ENCODE measurements at places on chromosomes 5 and 9. TPM values are rescaled to one million over a fixed set of nuclear protein-coding genes. Genes with fewer than 3 reads are reported as not detected.

GRCh38 chr5:118551716-118552115 lies 436.6 kb downstream of the DTWD2 start:
- no peak for DNase-seq

GRCh38 chr5:144457160-144457559 lies 286.5 kb downstream of the KCTD16 start:
- no peak for DNase-seq

SPOCK1 gene
- total RNA-seq = 8.4 TPM

DNA sequence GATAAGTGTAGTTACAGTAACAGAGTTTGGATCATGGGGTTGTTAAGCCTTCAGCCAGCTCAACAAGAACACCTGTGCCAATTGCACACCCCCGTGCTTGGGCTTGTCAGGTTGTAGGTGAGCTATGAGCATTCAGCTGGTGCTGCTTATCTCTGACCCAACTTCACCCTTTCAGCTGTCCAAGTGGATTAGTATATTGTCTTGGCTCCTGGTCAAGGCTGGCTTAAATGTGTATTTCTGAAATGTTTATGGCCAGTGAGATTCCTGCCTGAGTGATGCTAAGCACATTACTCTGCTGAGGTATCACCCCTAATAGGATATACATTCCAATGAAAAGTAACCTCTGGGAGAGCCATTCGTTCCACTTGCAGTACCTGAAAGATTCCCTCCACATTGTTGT lies 44.2 kb upstream of the LMNB1 start:
- DNase-seq = no peak

DNA sequence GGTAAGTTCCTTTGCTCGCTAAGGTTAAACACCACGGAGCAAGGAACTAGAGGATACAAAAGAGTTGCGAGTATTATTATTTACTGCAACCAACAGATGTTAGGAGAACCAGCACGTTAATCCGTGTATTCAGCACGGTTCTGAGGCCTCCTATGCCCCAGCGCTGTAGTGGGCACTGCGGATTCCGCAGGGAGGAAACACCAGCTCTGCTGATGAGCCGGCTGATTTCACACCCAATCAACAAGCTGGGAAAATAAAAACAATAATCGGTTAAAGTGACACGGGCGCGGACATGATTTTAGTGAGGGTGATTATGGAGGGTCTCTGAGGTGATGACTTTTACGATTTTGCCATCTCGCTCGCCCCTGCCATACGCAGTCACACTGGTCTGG lies 702 bp upstream of the PRELID2 start:
- DNase-seq = no peak

TRIP13 gene
- 1.0 TPM for total RNA-seq

DNA sequence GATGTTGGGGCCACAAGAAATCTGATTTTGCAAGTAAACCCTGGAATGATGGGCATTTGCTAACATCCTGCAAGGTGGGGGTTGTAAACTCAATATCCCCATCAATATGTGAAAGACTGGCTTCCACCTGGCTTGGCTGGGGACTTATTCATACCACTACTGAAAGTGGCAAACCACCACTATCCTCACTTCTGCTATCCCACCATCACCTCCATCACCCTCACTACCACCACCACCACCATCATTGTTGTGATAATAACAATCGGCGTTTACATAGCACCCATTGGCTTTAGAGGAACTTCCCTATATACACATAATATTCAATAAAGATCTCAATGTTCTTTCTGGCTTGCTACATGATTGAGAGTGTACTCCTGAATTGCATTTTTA lies 224.7 kb upstream of the DAP start:
- DNase-seq = no peak

- no peak for DNase-seq
These were observed 16.6 kb downstream of the ZNF608 start for GRCh38 chr5:124729720-124730359.

- peak; percentile 93 for DNase-seq
These were observed 1.6 kb upstream of the GADD45G start for GRCh38 chr9:89602978-89603766.

- DNase-seq = no peak
These were observed 52.5 kb upstream of the NCS1 start for GRCh38 chr9:130119519-130120298.

GRCh38 chr9:93378276-93378675 lies 73.2 kb upstream of the FAM120A start:
- no peak for DNase-seq

- DNase-seq = no peak
These were observed 52.6 kb upstream of the FANCC start for GRCh38 chr9:95370064-95370463.

DNA sequence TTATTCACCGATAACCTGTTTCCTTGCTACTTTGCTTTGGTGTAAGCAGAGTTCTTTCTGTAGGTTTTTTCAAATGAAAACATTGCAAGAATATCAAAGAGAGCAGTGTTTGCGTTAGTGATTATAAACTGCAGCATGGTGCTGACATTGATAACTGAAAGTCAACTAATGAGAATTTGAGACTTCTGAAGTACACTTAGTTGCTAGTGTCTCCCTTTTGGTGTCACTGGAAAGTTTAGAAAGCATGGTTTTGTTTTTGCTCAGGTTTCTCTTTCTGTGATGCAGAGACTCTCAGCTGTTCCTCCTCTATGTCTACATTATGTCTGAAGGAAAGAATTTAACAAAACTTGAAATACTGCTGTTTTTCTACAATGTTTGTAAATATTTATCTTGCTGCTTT lies 80.2 kb upstream of the ZNF169 start:
- no peak for DNase-seq

GLRA1 gene
- not detected for total RNA-seq

- DNase-seq = no peak
These were observed 116.1 kb downstream of the WDR70 start for GRCh38 chr5:37495210-37495609.

DNA sequence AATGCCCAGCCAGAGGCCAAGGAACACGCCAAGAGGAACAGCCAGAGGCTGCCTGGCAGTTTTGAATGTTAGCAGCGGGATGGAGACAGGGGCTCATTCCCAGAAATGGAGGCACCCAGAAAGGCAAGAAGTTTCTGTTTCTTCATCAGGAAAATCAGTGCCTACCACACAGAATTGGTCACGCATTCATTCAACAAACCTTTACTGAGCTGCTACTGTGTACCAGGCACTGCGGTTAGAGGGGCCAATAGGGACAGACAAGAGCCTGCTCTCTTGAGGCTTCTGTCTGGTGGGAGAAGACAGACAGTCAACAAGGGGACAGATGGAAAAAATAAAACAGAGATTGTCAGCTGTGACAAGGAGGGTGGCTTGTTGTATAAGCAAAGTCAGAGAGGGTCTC lies 27.2 kb upstream of the CPLX2 start:
- DNase-seq = no peak

DNA sequence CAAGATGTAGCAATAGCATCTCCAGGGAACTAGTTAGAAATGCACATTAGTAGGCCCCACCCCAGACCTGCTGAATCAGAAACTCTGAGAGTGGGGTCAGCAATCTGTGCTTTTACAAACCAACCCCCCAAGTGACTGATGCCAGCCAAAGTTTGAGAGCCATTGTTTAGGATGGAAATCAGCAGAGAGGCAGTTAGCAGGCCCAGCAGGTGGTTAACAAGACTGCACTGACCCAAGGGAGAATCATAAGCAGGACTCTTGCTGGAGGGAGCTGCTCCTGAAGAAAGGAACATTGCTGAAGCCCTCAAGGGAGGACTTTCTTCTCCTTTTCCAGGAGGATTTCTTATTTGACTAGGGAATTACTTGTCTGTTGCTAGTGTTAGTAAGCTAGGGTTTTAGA lies 74.2 kb upstream of the SLC12A2 start:
- no peak for DNase-seq

DNA sequence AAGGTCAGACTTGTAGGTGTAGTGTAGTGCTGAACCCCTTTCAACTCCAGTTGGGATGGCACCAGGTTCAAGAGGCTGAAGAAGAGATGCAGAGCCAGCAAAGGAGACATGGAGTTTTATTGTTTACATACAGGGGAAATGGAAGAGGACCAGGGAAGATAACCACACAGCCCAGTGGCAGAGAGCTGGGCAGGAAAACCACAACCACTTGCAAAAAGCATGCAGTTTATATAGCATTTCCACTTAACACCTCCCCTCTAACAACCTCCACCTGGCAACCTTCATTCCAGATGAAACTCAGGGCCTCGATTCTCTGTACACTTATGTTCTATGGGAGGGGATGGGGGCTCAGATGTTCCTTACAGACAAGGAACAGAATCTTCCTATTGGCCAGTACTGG lies 56.9 kb downstream of the SNX24 start:
- DNase-seq = no peak

- no peak for DNase-seq
These were observed 53.5 kb downstream of the SUSD1 start for GRCh38 chr9:112121633-112122032.

- DNase-seq = no peak
These were observed 92.4 kb downstream of the PRDM6 start for GRCh38 chr5:123181394-123181801.

DNA sequence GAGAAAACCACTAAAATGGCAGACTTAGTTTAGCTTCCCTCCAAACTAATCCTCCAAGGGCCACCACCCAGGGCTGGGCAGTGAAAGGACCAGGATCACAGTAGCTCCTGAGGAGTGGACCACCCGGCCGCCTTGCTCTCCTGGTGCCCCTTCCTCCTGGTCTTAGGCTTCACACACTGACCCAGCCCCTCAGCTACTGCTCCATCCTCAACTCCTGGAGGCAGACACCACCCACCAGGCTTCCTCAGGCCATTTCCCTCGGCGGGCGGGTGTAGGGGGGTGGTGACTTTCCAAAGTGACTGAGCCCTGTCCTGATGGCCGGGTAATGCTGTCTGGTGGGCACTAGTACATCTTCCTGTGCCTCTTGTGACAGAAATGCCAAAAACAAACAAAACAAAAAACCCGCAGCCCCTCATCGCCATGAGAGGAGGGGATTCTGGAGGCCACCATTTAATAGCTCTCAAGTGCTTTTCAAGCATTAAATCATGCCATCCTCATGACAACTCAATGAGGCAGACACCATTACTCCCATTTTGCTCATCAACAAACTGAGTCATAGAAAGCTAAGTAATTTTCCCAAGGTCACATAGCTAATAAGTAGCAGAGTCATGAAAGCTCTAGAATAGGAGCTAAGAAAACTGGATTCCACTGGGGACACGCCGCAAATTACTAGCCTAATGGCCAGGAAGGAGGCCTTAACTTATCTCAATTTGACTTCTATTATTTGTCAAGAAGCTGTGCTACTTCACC lies 91.3 kb upstream of the LRRTM2 start:
- no peak for DNase-seq

DNA sequence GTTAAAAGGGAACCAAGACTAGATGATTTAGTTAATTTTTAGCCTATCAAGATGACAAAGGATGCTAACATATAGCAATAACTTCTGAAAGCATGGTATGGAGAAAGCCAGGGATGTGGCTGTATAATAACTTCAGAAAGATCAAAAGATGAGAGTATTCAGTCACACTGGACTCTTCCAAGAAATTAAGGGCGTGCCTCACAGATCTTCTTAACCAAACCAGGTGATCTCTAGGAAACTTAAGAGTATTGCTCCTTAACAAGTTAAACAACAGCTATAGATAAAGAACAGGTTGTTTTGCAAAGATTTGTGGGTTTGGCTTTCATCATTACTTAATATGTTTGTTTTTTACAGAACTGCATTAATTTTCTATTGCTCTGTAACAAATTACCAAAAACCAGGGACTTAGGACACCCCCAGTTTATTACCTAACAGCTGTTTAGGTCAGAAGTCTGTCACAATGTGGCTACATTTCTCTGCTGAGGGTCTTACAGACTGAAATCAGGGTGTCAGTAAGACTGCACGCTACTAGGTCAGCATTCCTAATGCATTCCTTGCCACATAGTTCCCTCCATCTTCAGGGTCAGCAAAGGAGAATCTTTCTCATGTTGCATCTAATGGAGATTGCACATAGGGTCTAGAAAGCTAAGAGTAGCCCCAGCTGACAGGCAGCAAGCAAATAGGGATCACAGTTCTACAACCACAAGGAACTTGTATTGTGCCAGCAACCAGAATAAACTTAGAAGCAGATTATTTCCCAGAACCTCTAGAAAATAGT lies 113.8 kb downstream of the WDR70 start:
- no peak for DNase-seq

DNA sequence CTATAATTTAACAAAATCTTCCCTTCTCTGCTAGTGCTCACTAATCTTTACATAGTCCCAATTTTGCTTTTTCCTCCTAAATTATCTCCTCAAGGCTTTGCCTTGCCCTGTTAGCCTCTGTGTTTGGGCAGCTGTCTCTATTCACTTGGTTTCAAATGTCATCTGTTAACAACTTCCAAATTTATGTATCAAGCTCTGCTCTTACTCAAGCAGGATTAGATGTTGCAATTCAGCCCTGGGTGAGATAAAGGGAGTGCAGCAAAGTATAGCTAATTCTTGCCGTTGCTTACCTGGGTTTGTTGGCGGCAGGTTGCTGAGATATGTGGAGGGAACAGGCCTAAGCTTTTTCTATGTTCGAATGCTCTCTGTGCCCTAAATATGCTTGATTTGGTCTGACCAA lies 483.8 kb downstream of the DMAC1 start:
- DNase-seq = no peak

CNTNAP3 gene
- total RNA-seq = 7.4 TPM

DNA sequence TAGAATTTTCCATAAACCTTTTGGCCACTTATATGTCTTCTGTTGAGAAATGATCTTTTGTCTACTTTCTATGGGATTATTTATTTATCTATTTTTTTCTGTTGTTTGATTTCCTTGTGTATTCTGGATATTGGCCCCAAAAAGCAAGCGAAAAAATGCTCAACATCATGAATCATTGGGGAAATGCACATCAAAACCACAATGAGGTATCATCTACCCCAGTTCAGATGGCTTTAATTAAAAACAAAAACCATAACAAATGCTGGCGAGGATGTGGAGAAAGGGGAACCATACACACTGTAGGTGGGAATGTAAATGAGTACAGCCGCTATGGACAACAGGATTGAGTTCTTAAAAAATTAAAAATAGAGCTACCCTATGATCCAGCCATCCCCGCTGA lies 125.0 kb upstream of the LPCAT1 start:
- DNase-seq = no peak

SLC25A48 gene
- total RNA-seq = 0.24 TPM

TMEM38B gene
- 10.9 TPM for total RNA-seq

DNA sequence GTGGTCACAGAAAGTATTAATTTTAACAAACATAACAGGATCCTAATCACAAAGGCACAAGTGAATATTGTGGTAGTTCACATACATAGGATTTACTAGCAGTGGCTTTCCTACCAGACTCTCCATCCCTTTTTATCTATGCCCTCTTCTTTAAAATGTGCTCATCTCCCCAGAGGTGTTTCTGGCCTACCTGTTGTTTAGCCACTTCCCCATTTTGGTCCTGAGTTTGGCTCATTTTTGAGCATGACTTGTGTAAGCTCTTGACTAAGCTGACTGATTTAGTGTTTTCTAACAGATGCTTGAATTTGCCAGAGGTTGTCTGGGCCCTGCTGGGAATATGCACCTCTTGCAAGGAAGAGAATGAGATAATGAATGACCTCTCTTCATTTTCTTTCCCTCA lies 517.7 kb upstream of the CLINT1 start:
- no peak for DNase-seq

GRCh38 chr5:59592101-59592500 lies 301.4 kb downstream of the PDE4D start:
- no peak for DNase-seq

GRCh38 chr5:155263381-155263780 lies 249.8 kb downstream of the KIF4B start:
- no peak for DNase-seq

VCAN gene
- 133 TPM for total RNA-seq
